ENCODE measurements at places on chromosomes 12 and 14.

GRCh38 chr14:58777541-58777979 is 139.8 kb downstream of the DACT1 start:
- no peak for DNase-seq

- no peak for DNase-seq
These were observed 21.6 kb downstream of the PRKCH start for GRCh38 chr14:61342932-61343331.

DNA sequence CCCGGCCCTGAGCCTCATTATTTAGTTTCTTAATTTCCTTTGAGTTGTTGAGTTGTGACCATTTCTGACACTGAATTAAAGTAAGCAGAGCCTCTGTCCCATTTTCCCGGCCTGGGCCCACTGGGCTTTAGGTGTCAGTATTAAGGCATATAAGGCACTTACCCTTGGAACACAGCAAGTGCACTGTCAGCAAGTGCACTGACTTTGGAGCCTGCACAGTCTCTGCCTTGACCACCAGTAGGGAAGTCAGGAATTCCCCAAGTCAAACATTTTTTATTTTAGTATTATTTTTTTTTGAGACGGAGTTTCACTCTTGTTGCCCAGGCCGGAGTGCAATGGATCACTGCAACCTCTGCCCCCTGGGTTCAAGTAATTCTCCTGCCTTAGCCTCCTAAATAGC is 56.6 kb downstream of the MAX start:
- no peak for DNase-seq

GRCh38 chr14:52729585-52729924 is 411 bp upstream of the STYX start:
- DNase-seq: no peak

- DNase-seq: no peak
These were observed 1.3 kb downstream of the LRP1-AS start for GRCh38 chr12:57146092-57146491.

DNA sequence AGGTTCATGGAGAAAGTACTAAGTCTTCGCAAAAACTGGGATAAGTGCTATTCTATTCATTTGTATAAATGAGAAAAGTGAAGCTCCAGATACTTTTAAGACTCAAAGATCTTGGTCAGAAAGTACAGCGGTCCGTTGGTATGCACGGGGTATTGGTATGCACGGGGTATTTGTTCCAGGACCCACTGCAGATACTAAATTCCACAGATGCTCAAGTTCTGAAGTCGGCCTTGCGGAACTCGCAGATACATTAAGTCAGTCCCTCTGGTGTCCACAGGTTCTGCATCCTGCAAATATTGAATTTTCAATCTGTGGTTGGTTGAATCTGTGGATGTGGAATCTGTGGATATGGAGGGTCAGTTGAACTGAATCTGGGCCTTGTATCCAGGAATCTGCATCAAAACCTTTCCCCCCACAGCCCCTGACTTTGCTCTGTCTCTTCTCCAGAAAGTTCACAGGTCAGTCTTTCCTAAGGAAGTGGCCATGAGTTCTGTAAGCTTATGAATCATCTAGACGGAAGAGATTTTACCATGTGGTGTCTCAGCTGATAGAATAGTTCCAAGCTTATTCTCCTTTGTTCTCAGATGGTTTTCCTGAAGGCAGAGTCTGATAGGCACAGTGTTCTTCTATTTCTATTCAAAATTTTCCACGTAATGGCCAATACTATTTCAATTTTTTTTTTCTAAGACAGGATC is 274.7 kb downstream of the NEDD1 start:
- no peak for DNase-seq
